ENCODE measurements at places on chromosomes 6 and 20.

GRCh38 chr6:81557811-81558210 lies 194.7 kb downstream of the TENT5A start:
- DNase-seq = no peak

GRCh38 chr6:15544321-15544900 lies 118.4 kb downstream of the DTNBP1 start:
- no peak for DNase-seq

GRCh38 chr20:40443753-40444152 lies 245.3 kb downstream of the MAFB start:
- DNase-seq = no peak

GRCh38 chr6:37516076-37516919 lies 16.6 kb upstream of the CCDC167 start:
- DNase-seq = no peak

GRCh38 chr20:37506152-37506725 lies 14.8 kb upstream of the NNAT start:
- no peak for DNase-seq

DNA sequence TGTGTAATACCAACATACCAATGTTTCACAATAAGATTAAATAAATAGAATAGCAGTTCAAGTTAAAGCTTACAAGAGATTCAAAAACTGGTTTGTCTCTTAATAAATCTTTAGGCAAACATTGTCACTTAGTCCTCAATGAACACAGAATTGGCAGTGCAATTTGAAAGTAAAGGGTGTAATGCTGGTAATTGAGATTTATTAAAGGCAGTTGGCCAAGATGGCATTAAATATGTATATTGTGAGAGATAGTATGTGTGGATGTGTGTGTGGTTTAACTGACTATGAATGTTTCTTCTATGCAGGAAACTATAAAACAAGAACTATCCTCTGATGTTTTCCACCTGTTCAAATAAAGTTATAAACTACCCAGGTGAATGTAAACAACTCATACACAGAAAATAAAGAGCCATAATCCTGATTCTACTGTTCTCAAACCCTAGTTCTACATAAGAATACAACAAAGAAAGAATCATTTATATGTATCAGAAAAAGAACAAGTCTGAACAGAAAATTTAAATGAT lies 267.9 kb upstream of the PTCHD4 start:
- DNase-seq = no peak

Measured in H54 (cell line).